Endothelial cell of umbilical vein (primary cell): ENCODE measurements at places on chromosomes 12 and 14. TPM values are rescaled to one million over a fixed set of nuclear protein-coding genes. Genes with fewer than 3 reads are reported as not detected.

The STON2 gene
- total RNA-seq = not detected in 2 replicates

The PLBD1 gene
- 0.14 TPM in 1 of 2 replicates, not detected in the other for total RNA-seq

The DIO3 gene
- total RNA-seq = not detected in 2 replicates

The P2RX4 gene
- 72.8 and 116 TPM in 2 replicates for total RNA-seq

The LPCAT3 gene
- 29.3 and 29.5 TPM in 2 replicates for total RNA-seq

The CLEC1B gene
- total RNA-seq = not detected in 2 replicates

The CDC42BPB gene
- total RNA-seq = 131 and 136 TPM in 2 replicates

The NPAS3 gene
- 0.13 and 0.65 TPM in 2 replicates for total RNA-seq

The SYCP3 gene
- 0.25 and 0.29 TPM in 2 replicates for total RNA-seq

The OR4E2 gene
- total RNA-seq = not detected in 2 replicates

The ADAMTS20 gene
- total RNA-seq = not detected in 2 replicates

The TEX52 gene
- total RNA-seq = not detected in 2 replicates

The IQSEC3 gene
- not detected in 2 replicates for total RNA-seq

The PPP4R4 gene
- not detected in 2 replicates for total RNA-seq

The C14orf180 gene
- not detected in 2 replicates for total RNA-seq

The GPD1 gene
- total RNA-seq = 0.48 TPM in 1 of 2 replicates, not detected in the other

The DMAC2L gene
- total RNA-seq = 7.9 and 13.9 TPM in 2 replicates

The ARID4A gene
- 20.0 and 21.5 TPM in 2 replicates for total RNA-seq

The NKX2-1 gene
- total RNA-seq = not detected in 2 replicates
